ENCODE measurements at places on chromosomes 16 and 17. TPM values are rescaled to one million over a fixed set of nuclear protein-coding genes. Genes with fewer than 3 reads are reported as not detected.

The ZPBP2 gene
- total RNA-seq, result 0.19 TPM

DNA sequence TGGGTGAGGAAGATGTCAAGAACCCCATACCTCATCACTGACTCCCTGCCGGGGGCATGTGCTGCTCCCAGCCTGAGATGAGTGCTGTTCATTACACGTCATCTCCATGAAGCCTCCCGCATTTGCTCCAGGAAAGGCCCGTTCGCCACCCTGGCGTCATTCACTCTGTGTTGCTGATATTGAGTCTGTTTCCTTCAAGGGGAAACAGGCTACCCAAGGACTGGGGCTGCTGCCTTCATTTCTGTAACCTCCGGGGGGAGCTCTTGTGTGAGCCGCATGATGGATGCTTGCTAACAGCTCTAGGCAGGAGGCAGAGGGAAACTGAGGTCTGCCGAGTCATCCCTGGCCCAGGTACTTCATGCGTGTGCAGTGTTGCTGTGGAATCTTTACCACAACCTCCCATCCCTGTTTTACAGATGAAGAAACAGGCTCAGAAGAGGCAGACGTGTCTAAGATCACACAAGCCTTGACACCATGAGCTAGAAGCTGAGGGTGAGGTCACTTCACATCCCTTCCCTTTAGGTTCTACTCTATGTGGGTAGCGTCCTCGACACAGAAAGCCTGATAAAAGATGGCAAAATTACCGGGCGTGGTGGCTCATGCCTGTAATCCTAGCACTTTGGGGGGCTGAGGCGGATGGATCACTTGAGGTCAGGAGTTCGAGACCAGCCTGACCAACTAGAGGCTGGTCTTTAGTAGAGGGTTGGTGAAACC lies 3.5 kb upstream of the ARMC5 start:
- no peak for DNase-seq
- peaks cover 21% of the 10 kb centered on the region for H3K4me1 ChIP-seq
- no peaks in the 10 kb centered on the region for H3K27me3 ChIP-seq
- no peak overlapping the region for H3K27ac ChIP-seq
- no peaks in the 10 kb centered on the region for H3K36me3 ChIP-seq

GRCh38 chr16:53509906-53510703 lies 7.1 kb upstream of the AKTIP start:
- H3K27ac ChIP-seq, result no peak overlapping the region
- H3K27me3 ChIP-seq, result no peaks in the 10 kb centered on the region
- peak overlapping the region; percentile 22 for H3K4me3 ChIP-seq
- no peaks in the 10 kb centered on the region for H3K36me3 ChIP-seq

DNA sequence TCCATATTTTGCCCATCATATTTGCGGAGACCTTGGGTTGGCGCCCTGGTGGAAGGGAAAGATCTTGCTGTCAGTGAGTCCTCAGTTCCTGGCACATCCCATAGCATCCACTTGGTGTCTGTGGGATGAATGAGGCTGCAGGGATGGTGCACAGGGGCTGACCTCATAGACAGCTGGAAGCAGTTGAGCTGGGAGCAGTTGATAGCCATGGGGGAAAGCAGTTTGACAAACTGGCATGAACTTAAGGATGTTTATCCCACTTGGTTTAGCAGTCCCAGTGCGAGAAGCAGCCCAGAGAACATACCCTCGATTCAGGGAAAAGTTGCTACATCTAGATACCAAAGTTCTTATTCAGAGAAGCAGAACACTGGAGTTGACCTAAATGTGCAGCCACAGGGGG lies 80.7 kb downstream of the SNX29 start:
- H3K27me3 ChIP-seq, result no peaks in the 10 kb centered on the region
- H3K27ac ChIP-seq, result no peak overlapping the region
- no peak overlapping the region for H3K4me3 ChIP-seq
- H3K4me1 ChIP-seq, result peaks cover 9% of the 10 kb centered on the region

GRCh38 chr16:1909561-1910231 lies 8.5 kb downstream of the HS3ST6 start:
- H3K27me3 ChIP-seq, result no peaks in the 10 kb centered on the region
- no peak overlapping the region for H3K4me3 ChIP-seq
- H3K36me3 ChIP-seq, result no peaks in the 10 kb centered on the region
- H3K27ac ChIP-seq, result no peak overlapping the region
- H3K4me1 ChIP-seq, result no peaks in the 10 kb centered on the region
- DNase-seq, result no peak
